Lung (tissue), 17 donors: ENCODE measurements at places on chromosomes 4 and X. TPM values are rescaled to one million over a fixed set of nuclear protein-coding genes. Genes with fewer than 3 reads are reported as not detected.
A peak's percentile ranks its signal among the peaks of the same experiment; 100 is the strongest.

The CYLC1 gene
- total RNA-seq: not detected

GRCh38 chrX:48025561-48025960, 18.8 kb downstream of the SPACA5 start:
- no peak overlapping the region for H3K4me3 ChIP-seq
- no peak overlapping the region for H3K27ac ChIP-seq
- H3K4me1 ChIP-seq: no peaks in the 10 kb centered on the region
- no peaks in the 10 kb centered on the region for H3K27me3 ChIP-seq

DNA sequence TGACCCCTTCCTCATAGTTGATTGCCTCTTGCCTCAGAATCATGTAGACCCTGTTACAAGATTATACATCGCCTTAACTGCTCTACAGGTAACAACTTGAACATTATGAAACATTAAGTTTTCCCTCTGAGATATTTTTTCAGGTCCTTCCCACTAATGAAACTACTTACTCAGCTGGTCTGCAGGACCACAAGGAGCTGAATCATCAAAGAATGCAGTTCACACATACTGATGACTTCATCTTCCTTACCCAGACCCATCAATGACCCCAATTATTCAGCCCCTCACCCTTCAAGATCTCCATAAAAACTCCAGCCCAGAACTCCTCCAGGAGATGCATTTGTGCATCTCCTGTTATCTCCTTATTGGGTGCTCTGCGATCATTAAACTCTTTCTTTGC, 720.9 kb downstream of the RAPGEF2 start:
- H3K27ac ChIP-seq: no peak overlapping the region
- no peak for DNase-seq
- H3K4me1 ChIP-seq: no peaks in the 10 kb centered on the region
- no peaks in the 10 kb centered on the region for H3K27me3 ChIP-seq
- no peaks in the 10 kb centered on the region for H3K36me3 ChIP-seq
- H3K4me3 ChIP-seq: no peak overlapping the region

The LDB2 gene
- total RNA-seq: 147 TPM

The CORIN gene
- 9.1 TPM for total RNA-seq

GRCh38 chr4:10005632-10006031, 15.7 kb downstream of the SLC2A9 start:
- DNase-seq: no peak
- peaks cover 49% of the 10 kb centered on the region for H3K4me1 ChIP-seq
- peak overlapping the region; percentile 6 for H3K27ac ChIP-seq
- H3K27me3 ChIP-seq: no peaks in the 10 kb centered on the region

DNA sequence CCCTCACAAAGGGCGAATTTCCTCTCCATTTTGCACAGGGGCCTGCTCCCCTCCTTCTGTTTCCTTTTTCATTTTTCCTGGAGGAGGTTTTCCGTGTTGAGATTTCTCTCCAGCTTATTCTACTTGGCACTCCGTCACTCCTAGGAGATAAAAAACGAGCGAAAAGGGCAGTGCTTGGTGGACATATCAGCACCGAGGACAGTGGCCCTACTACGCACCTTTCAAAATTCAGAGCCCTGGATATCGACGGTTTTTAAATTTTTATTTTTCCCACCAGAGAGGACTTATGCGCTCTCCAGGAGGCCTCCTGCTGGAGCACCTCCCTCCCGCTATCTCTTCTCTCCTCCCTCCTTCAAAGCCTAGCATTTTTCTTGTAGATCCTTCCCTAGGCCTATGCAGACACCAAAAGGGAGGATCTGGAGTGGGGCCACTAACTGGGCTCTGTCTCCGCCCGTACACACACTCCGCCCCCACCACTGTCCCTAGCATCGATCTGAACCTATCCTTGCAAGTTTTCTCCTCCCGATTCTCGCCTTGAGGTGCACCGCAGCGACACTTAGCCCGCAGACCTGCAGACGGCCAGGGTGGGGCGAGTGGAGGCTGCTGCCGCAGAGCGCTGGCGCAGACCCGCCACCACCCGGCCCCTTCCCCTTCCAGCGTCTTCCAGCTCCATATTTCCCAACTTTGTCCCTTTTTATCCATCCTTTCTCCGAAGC, 8.5 kb upstream of the TCEAL9 start:
- no peaks in the 10 kb centered on the region for H3K36me3 ChIP-seq
- no peak for DNase-seq
- H3K4me3 ChIP-seq: no peak overlapping the region
- no peak overlapping the region for H3K27ac ChIP-seq
- peaks cover 7% of the 10 kb centered on the region for H3K27me3 ChIP-seq

DNA sequence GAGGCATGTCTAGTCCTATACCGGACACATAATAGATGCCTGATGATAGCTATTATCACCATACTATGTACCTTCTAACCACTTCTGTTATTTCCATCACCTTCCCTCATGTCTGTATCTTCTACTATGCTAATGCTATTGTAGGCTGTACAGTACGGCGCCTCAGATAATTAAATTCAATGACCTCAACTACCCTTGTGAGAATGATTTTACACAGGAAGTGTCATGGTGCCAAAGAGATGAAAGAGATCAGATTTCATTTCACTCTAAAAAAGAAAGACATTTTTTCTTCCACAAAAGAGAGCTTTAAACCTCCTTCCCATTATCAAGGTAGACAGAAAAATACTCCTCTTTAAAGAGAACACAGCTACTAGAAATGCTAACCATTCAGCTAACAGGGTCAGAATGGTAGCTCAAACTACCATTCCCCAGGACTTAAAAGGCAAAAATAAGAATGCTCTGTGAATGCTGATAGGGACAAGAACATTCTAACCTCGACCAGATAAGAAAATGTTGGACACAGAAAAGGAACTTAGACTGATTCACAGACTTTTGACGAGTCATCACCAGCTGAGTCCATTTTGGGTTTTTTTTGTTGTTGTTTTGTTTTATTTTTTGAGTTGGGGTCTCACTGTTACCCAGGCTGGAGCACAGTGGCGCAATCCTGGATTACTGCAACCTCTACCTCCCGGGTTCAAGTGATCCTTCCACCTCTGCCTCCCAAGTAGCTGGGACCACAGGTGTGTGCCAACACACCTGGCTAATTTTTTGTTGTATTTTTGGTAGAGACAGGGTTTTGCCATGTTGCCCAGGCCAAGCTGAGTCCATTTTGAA, 99.2 kb upstream of the RAPGEF2 start:
- H3K27me3 ChIP-seq: no peaks in the 10 kb centered on the region
- H3K4me3 ChIP-seq: no peak overlapping the region
- peak; percentile 41 for DNase-seq

DNA sequence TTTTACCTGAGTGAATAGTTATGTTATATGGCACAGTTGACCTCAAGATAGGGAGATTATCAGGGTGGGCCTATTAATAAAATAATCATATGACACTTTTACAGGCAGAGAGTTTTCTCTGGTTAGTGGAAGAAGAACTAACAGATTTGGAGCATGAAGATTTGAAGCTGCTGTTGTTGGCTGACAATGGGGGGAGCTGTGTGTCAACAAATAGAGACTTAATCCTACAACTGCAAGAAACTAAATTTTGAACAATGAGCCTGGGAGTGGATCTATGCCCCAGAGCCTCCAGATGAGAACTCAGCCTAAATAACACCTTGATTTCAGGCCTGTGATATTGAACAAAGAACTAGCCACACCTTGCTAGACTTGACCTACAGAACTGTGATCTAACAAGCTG, 7.2 kb upstream of the CCSER1 start:
- H3K4me1 ChIP-seq: no peaks in the 10 kb centered on the region
- no peak overlapping the region for H3K4me3 ChIP-seq
- H3K36me3 ChIP-seq: no peaks in the 10 kb centered on the region
- no peak overlapping the region for H3K27ac ChIP-seq

GRCh38 chrX:135951291-135951690, 22.5 kb downstream of the MMGT1 start:
- no peak overlapping the region for H3K4me3 ChIP-seq
- H3K27ac ChIP-seq: no peak overlapping the region
- no peaks in the 10 kb centered on the region for H3K36me3 ChIP-seq

- no peaks in the 10 kb centered on the region for H3K36me3 ChIP-seq
- no peak overlapping the region for H3K27ac ChIP-seq
- H3K4me3 ChIP-seq: peak overlapping the region; percentile 58
- H3K4me1 ChIP-seq: peaks cover 14% of the 10 kb centered on the region
- H3K27me3 ChIP-seq: no peaks in the 10 kb centered on the region
- peak; percentile 21 for DNase-seq
Measured at GRCh38 chr4:101345271-101345595, 2.1 kb downstream of the PPP3CA start.

The CENPVL2 gene
- not detected for total RNA-seq

GRCh38 chr4:77220828-77221613, 64.0 kb downstream of the CCNG2 start:
- DNase-seq: peak; percentile 61
- no peak overlapping the region for H3K4me3 ChIP-seq
- H3K36me3 ChIP-seq: no peaks in the 10 kb centered on the region
- H3K27ac ChIP-seq: no peak overlapping the region
- H3K27me3 ChIP-seq: no peaks in the 10 kb centered on the region

GRCh38 chr4:176238157-176238610, 30.8 kb downstream of the ASB5 start:
- no peak overlapping the region for H3K4me3 ChIP-seq
- H3K27me3 ChIP-seq: no peaks in the 10 kb centered on the region
- DNase-seq: peak; percentile 78
- no peaks in the 10 kb centered on the region for H3K4me1 ChIP-seq
- H3K27ac ChIP-seq: peak overlapping the region; percentile 86

The GNRHR gene
- not detected for total RNA-seq

The NRK gene
- 0.28 TPM for total RNA-seq

DNA sequence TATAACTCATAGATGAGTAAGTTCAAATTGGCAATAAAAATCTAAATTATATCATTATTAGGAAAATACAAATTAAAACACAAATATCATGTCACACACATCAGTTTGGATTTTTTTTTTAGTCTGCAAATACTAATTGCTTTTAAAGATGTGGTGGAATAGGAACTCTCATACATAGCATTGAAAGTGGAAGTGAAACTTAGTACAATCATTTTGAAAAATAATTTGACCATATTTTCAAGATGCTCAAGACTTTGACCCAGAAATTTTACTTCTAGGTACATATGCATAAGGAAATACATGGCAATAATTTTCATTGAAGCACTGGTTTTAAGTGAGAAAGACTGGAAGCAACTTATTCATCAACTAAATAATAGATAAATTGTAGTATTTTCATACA, 147.5 kb upstream of the SMIM31 start:
- no peaks in the 10 kb centered on the region for H3K36me3 ChIP-seq
- no peak overlapping the region for H3K27ac ChIP-seq
- no peak for DNase-seq
- H3K4me1 ChIP-seq: no peaks in the 10 kb centered on the region
- H3K27me3 ChIP-seq: no peaks in the 10 kb centered on the region
- no peak overlapping the region for H3K4me3 ChIP-seq

- no peaks in the 10 kb centered on the region for H3K27me3 ChIP-seq
- H3K36me3 ChIP-seq: no peaks in the 10 kb centered on the region
- H3K27ac ChIP-seq: no peak overlapping the region
- DNase-seq: no peak
- no peak overlapping the region for H3K4me3 ChIP-seq
Measured at GRCh38 chr4:89245459-89245858, 62.1 kb downstream of the GPRIN3 start.

- H3K36me3 ChIP-seq: no peaks in the 10 kb centered on the region
- no peak for DNase-seq
- no peak overlapping the region for H3K27ac ChIP-seq
- H3K4me3 ChIP-seq: no peak overlapping the region
- H3K4me1 ChIP-seq: no peaks in the 10 kb centered on the region
- no peaks in the 10 kb centered on the region for H3K27me3 ChIP-seq
Measured at GRCh38 chrX:122667667-122668066, 516.4 kb upstream of the GRIA3 start.

- H3K4me1 ChIP-seq: no peaks in the 10 kb centered on the region
- DNase-seq: no peak
- H3K27me3 ChIP-seq: no peaks in the 10 kb centered on the region
- H3K27ac ChIP-seq: no peak overlapping the region
- no peaks in the 10 kb centered on the region for H3K36me3 ChIP-seq
Measured at GRCh38 chrX:130378024-130378669, 7.3 kb downstream of the GPR119 start.

DNA sequence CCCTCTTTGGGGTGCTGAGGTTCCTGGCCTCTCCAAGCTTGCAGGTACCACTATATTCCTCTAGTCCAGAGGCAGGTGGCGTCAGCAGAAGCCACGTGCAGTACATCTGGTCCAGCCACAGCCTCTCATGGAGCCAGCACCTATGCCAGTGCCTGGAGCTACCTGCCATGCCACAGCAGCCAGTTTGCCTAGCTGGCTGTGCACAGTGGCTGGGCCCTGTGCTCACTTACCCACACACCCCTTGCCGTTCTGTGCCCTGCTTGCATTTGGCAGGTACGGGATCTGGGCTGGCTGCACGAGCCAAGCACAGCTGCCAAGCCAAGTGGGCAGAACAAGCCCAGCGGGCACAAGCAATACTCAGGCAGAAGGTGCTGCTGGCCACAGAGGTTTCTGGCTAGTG, 601.1 kb downstream of the EPHA5 start:
- no peak overlapping the region for H3K4me3 ChIP-seq
- no peaks in the 10 kb centered on the region for H3K36me3 ChIP-seq
- DNase-seq: no peak
- no peaks in the 10 kb centered on the region for H3K4me1 ChIP-seq
- H3K27me3 ChIP-seq: no peaks in the 10 kb centered on the region
- H3K27ac ChIP-seq: no peak overlapping the region

GRCh38 chr4:40721730-40722171, 28.0 kb upstream of the NSUN7 start:
- no peak for DNase-seq
- no peak overlapping the region for H3K27ac ChIP-seq
- H3K27me3 ChIP-seq: no peaks in the 10 kb centered on the region
- no peaks in the 10 kb centered on the region for H3K4me1 ChIP-seq

DNA sequence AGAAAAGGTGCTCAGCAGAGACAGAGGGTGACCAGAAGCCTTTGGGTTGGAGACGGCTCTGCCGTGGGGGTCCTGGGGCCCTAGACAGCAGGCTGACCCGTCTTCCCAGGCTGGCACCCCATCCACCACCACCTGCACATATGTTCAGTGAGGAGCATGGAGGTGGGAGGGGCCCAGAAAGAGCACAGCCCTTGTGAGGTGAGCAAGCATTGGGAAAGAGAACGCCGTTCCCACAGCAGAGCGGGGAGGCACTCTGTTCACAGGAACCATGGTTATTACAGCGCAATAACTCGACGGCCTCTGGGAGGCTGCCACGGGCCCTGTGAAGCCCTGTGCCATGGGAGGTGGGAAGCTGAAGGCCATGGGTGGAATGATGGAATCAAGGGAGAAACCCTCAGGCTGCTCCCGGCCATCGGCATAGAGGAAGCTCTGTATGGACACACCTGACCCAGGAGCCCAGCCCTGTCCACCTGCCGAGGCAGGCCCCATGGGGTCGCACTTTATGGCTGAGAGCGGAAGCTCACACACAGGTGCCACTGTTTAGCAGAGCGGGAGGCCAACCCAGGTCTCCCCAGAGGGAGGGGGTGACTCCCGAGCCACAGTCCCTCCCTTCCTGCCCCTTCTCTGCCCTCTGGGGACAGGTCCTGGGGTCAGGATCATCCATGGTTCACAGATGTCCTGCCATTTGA, 93.5 kb upstream of the AFAP1 start:
- no peaks in the 10 kb centered on the region for H3K27me3 ChIP-seq
- H3K36me3 ChIP-seq: no peaks in the 10 kb centered on the region
- H3K4me1 ChIP-seq: no peaks in the 10 kb centered on the region
- H3K27ac ChIP-seq: no peak overlapping the region
- no peak overlapping the region for H3K4me3 ChIP-seq
- no peak for DNase-seq
